Astrocyte (in vitro differentiated cells and primary cell): ENCODE measurements at places on chromosomes 11 and 22.

- DNase-seq = no peak
These were observed 65.4 kb downstream of the CYP2R1 start for GRCh38 chr11:14826600-14826999.

GRCh38 chr11:36569095-36569494 is 1.3 kb downstream of the RAG1 start:
- no peak for DNase-seq

- DNase-seq = no peak
These were observed 34.0 kb upstream of the RFPL3 start for GRCh38 chr22:32323513-32324164.

- no peak for DNase-seq
These were observed 67.2 kb downstream of the CCDC83 start for GRCh38 chr11:85922367-85922766.

DNA sequence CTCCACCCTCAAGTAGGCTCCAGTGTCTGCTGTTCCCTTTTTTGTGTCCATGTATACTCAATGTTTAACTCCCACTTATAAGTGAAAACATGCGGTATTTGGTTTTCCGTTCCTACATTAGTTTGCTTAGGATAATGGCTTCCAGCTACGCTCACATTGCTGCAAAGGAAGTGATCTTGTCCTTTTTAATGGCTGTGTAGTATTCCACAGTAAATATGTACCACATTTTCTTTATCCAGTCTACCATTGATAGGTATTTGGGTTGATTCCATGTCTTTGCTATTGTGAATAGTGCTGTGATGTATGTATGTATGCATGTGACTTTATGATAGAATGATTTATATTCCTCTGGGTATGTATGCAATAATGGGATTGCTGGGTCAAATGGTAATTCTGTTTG is 144.6 kb downstream of the BRD1 start:
- DNase-seq = no peak

GRCh38 chr11:1178201-1178885 is 20.6 kb downstream of the MUC5AC start:
- no peak for DNase-seq

DNA sequence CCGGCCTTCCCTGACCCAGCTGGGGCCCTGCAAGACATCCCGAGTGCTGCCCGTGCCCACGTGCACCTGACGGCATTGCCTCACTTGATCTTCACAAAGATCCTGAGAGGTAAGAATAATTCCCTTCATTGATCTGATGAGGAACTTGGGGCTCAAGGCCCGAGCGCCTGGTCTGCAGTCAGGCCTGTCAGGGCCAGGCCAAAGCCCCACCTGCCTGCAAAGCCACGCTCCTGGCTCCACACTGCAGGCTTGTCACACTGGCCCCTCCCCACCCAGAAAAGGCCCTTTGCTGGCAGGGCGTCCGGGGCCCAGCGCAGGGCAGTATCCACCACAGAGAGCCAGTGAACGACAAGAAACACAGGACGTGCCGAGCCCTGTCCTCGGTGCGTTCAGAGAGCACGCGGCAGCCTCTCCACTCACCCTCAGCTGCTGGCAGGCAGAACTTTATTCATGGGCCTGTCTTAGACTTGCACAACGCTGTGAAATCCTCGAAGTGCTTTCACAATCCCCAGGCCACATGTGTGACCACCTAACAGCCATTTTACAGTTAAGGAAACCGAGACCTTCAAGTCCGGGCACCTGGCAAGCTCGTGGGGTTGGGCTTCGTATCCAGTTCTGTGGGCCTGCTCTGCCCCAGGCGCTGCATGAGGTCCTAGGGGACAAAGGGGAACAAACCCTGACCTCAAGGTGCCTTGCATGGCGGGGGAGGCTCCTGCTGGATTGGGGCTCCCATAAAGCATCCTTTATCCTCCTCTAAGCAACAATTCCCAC is 14.8 kb downstream of the KIAA0930 start:
- DNase-seq = no peak

GRCh38 chr11:72001834-72002591 is 3.3 kb downstream of the IL18BP start:
- no peak for DNase-seq

- no peak for DNase-seq
These were observed 48.6 kb downstream of the NXPE1 start for GRCh38 chr11:114511079-114511478.

- DNase-seq = no peak
These were observed 912 bp downstream of the KREMEN1 start for GRCh38 chr22:29073618-29074275.

GRCh38 chr22:44632541-44633396 is 69.2 kb upstream of the PRR5 start:
- DNase-seq = no peak

GRCh38 chr11:102819491-102819890 is 21.5 kb upstream of the MMP1 start:
- no peak for DNase-seq

- no peak for DNase-seq
These were observed 2.7 kb downstream of the CSRP3 start for GRCh38 chr11:19199048-19199447.
